NT2/D1 (cell line): ENCODE measurements at places on chromosomes 7 and 10.

DNA sequence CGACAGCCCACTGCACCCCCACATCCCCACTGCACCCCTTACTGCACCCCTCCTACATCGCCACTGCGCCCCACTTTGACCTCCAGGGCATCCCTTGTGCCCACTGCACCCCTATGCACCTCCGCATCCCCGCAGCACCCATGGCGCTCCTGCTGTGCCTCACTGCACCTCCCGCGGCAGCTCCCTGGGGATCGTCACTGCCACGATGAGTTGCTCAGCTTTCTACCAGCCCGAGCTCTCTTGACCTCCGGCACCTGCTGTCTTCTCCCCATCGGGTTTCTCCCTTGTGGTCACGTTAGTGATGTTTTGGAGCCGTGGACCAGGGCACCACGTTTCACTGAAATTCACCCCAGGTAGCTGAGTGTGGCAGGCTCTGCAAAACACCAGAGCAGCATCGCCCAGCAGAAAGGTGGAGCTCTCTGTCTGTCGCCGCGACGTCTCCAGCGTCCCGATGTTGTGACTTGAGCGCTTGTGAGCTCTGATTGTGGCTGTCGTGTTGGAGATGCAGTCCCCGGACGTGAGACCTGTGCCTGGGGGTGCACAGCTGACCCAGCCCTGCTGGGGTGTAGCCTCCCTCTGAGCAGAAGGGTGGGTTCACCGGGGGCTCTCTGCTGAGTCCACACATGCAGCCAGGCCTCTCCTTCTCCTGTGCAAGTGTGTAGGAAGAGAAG lies 147.7 kb downstream of the DNAJB6 start:
- DNase-seq, result no peak

DNA sequence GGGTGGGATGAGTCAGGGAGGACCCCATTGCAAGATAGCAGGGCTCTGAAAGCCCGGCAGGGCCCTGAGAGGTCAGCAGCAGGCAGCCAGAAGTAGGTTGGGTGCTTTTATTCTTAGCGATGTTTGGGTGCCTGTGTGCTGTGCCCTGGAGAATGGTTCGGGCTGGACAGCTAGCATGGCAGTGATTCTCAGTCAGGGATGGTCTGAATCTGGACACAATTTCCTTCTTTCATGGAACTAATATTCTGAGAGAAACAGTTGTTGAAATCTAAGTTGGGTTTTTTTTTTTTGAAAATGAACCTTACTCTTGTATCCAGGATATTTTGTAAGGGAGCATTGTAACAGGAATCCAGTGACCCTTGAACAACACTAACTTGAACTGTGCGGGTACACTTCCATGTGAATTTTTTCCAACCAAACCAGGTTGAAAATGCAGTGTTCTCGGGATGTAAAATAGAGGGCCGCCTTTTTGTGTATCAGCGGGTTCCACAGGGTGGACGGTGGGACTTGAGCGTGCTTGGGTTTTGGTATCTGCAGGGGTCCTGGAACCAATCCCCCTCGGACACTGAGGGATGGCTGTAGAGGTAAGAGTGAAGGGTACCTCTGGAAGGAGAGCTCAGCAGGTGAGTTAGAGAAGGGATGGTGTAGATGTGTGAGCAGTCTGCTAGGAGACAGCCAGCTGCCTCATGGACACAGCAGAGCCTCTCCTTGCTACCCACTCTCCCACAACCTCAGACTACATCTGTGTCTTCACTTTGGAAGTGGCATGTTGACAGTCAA lies 12.5 kb downstream of the CCNY start:
- no peak for DNase-seq

- no peak for DNase-seq
Measured at GRCh38 chr10:116766837-116767634, 24.7 kb upstream of the HSPA12A start.

- DNase-seq, result no peak
Measured at GRCh38 chr10:58909881-58910280, 266.6 kb upstream of the PHYHIPL start.

- DNase-seq, result no peak
Measured at GRCh38 chr10:62652564-62652963, 152.0 kb upstream of the ADO start.

GRCh38 chr7:33072471-33072870 lies 9.9 kb upstream of the NT5C3A start:
- DNase-seq, result no peak

- no peak for DNase-seq
Measured at GRCh38 chr10:24894309-24894708, 58.1 kb downstream of the PRTFDC1 start.

DNA sequence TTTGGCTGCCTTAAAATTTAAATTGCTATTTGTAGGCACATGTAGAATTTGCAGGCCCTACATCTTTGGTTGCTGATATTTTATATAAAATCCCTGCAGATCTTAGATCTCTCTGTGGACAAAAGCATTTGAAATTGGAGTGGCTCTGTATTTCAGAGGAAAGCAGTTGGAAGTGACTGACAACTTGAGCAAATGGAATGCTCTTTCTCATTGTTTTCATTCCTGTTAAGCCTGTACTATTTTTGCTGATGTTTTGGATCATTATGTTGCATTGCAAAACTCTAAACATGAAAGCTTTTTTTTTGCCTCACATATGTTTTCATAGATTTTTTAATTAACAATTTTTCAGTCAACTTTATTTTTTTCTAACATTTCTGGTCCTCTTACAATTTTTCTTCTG lies 251.2 kb upstream of the MDFIC start:
- no peak for DNase-seq

DNA sequence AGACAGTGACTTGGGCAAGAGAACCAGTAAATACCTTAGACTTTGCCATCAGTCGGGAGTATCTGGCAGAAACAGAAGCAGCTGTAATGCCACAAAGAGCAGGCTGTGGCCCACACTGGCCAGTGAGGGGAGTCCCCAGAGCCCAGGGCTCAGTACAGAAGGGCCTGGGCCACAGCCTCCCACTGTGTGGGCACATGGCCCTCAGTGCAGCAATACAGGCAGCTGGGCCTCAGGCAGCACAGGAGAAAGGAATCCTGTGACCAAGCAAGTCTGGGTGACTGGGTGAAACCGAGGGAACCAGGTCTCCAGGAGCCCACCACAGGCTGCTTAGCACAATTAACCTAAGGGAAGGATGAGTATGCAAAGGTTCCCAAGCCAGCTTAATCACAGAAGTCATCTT lies 14.0 kb downstream of the WDR91 start:
- DNase-seq, result no peak

GRCh38 chr7:55133630-55134358 lies 115.0 kb downstream of the EGFR start:
- DNase-seq, result no peak

DNA sequence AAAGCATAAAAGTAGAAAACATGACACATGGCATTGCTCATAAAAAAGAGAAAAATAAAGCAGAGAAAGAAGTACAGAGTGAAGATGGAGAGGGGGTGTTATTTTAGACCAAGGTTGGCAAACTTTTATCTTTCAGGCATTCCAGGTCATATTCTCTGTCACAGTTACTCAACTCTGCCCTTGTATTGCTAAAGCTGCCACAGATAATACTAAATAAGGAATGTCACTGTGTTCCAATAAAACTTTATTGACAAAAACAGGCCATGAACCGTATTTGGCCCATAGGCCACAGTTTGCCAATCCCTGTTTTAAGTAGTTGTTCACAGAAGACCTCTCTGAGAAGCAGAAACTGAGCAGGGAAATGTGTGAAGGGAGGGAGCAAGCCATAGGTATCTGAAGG lies 167.4 kb downstream of the GLI3 start:
- no peak for DNase-seq

GRCh38 chr7:101861218-101861775 lies 43.9 kb downstream of the CUX1 start:
- DNase-seq, result no peak

DNA sequence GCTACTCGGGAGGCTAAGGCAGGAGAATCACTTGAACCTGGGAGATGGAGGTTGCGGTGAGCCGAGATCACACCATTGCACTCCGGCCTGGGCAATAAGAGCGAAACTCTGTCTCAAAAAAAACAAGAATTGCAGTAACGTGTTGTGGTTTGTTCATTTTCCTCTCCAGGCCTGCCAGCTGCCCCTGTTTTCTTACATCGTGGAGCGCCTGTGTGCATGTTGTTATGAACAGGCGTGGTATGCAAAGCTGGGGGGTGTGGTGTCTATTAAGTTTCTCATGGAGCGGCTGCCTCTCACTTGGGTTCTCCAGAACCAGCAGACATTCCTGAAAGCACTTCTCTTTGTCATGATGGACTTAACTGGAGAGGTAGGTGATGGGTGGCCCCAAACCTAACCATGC lies 52.1 kb downstream of the TRRAP start:
- no peak for DNase-seq

- no peak for DNase-seq
Measured at GRCh38 chr10:33145451-33146188, 187.6 kb upstream of the ITGB1 start.

GRCh38 chr7:114631249-114631822 lies 216.7 kb downstream of the FOXP2 start:
- DNase-seq, result no peak

DNA sequence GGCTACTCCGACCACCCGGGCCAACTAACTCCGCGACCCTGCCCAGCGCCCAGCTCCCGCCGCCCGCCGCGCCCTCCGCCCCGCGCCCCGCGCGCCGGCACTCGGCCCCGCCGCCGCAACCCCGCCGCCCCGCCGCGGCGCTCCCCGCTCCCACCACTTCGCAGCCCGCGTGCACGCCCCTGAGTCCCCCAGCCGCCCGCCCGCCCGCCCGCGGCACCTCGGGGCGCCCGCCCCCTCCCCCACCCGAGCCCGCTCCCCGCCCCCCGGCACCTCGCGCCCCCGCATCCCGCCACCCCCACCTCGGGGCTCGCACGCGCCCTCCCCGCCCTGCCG lies 598 bp downstream of the JAZF1 start:
- DNase-seq, result no peak

DNA sequence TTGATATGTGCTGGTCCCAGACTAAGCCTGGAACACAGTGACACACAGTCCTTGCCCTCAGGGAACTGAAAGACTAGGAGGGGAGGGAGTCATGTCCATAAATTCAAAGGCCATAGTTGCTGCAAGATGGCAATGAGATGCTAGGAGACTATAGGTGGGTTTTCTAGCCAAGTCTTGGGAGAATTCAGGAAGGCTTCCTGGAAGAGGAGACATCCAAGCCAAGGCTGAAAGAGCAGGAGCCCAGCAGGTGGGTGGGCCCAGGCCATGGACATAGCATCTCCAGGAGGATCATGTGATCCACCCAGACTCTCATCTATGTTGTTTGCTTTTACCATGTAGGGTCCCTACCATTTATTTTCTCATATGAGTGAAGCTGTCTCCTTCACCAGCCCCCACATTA lies 335.1 kb downstream of the DPP6 start:
- no peak for DNase-seq

GRCh38 chr10:361203-362081 lies 226.2 kb downstream of the ZMYND11 start:
- no peak for DNase-seq

DNA sequence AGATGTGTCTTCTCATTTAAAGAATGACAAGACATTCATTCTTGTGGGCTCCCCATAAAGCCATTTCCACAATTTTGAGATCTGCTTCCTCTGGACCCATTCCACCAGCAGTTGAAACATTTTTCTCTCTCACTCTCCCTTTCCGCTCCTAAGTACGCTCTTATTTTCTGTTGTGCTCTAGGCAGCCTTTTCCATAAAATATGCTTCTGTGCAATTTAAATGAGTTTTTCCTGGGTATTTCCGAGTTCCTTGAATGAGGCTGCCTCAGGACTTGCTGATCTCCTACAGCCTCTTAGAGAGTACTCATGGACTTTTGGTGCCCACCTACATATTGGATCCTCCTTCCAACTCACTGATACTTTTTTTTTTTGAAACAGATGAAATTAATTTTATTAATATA lies 23.6 kb upstream of the AKR1D1 start:
- DNase-seq, result no peak

GRCh38 chr10:68756766-68757165 lies 35.7 kb downstream of the CCAR1 start:
- no peak for DNase-seq

GRCh38 chr10:130606001-130606405 lies 469.8 kb downstream of the GLRX3 start:
- no peak for DNase-seq

GRCh38 chr7:50347693-50348092 lies 43.2 kb downstream of the IKZF1 start:
- DNase-seq, result no peak

DNA sequence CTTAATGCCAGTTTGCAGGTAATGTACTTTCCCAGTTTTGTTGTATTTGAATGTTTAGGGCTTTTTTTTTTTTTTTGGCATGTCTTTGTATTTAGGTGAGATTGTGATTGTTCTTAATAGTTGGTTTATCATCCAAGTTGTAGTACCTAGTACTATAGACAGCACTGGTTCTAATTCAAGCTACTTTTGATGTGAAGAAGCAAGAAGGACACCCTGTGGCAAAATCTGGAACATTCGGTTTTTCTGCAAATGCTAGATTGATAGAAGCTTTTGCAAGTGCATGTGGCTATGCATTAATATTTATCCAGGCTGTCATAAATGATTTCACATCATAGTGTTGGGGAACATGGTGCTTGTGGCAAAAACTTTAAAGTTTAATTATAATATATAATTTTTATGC lies 248.9 kb downstream of the FOXP2 start:
- peak; percentile 32 for DNase-seq

DNA sequence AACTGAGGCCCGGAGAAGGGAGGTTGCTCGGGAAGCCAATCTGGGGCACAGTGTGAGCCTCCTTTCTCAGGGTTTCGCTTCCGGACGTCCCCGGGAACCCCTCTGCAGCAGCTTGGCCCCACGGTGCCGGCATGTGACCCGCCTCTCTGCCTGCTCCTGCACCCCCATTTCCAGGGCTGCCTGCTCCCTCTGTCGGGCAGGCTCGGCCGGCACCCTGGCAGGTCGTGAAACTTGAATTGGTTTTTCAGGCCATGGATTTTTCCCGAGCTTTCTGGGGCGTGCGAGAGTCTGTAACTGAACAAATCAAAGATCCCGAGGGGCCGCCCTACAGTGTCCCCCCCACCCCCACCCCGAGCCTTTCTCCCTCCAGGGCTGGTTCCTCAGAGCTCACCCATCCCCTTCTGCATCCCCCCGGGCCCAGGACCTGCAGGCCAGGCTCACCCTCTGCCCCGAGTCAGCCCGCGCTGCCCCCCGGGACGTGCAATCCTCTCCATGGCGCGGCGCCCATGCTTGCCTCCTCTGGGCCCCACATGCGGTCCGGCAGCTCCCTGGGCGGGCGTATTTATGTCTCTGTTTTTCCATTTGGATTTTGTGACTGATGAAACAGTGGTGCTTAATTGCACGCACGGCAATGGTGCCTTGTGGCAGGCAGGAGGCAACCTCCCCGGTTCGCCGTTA lies 58.1 kb downstream of the UNCX start:
- DNase-seq, result no peak

DNA sequence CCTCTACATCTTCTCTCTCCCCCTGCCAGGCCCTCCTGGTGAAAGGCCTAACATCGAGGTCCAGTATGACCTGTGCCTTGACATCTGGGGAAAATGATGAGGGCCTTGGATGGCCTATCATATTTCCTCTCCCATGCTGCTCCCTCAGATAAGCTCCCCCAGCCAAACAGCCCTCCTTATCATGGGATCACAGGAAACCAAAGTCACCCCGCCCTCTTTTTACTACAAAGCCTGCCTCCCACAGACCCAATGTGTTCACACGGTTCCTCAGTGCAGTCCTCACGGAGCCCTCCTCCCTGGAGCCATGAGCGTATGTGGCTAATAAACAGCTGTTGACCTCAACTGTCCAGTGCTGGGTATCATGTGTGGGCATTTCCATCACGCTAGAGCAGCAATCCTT lies 32.0 kb downstream of the C10orf90 start:
- no peak for DNase-seq
